SHP77 (cell line): ENCODE measurements at places on chromosomes 7 and 10.

- peak; percentile 21 for DNase-seq
These were observed 53.5 kb downstream of the SCIN start for GRCh38 chr7:12623885-12624498.

GRCh38 chr10:72257051-72257892 is 16.5 kb upstream of the DDIT4 start:
- DNase-seq, result no peak

DNA sequence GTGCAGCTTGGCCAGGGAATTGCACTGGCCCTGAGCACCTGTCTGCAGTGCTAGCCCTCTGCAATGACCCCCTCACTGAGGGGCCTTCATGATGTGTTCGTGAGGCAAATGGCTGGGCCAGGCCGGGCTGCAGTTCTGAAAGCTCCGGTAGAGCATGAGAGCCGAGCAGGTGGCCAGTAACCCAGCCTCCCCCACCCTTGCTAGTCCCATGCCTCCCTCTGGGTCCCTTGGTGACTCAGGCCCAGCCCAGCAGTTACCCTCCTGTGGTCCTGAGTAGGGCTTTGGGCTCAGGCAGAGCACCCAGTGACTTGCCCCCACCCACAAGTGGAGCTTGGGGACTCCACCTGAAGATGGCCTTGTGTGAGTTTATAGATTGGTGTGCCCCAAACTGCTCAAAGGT is 16.1 kb upstream of the CSGALNACT2 start:
- DNase-seq, result no peak

DNA sequence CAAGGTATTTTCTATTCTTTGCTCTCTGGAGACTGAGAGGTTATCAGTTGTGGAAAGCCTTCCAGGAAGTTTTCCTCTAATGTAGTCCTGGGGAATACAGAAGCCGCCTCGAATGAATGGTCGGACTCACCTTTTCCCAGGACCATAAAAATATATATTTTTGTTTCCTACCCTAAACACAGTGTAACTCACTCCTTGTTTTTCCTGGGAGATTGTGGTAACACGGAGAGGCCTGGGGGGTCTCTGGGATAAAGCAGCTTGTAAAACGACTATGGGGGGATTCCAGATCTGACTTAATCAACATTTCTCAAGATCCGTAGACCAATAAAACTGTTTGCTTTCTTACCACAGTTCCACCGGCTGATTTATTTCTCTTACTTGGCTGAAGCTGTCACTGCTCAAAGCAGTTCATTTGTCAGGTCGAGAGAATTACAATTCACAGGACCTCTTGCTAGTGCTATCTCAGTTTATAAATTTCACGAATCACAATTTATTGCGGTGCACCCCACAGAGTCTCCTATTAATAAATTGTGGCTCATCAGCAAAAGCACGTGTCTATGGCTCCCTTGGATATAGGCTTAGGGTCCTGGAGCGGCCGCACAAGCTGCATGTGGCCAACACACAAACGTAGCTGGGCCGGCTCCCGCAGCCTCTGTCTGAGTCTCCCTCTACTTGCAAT is 176.3 kb upstream of the BMPER start:
- no peak for DNase-seq

- DNase-seq, result no peak
These were observed 162.5 kb upstream of the HPS1 start for GRCh38 chr10:98609265-98609664.

- DNase-seq, result no peak
These were observed 130.1 kb downstream of the MALRD1 start for GRCh38 chr10:19178675-19179074.

GRCh38 chr7:67786021-67786420 is 789.4 kb downstream of the TYW1 start:
- DNase-seq, result no peak

DNA sequence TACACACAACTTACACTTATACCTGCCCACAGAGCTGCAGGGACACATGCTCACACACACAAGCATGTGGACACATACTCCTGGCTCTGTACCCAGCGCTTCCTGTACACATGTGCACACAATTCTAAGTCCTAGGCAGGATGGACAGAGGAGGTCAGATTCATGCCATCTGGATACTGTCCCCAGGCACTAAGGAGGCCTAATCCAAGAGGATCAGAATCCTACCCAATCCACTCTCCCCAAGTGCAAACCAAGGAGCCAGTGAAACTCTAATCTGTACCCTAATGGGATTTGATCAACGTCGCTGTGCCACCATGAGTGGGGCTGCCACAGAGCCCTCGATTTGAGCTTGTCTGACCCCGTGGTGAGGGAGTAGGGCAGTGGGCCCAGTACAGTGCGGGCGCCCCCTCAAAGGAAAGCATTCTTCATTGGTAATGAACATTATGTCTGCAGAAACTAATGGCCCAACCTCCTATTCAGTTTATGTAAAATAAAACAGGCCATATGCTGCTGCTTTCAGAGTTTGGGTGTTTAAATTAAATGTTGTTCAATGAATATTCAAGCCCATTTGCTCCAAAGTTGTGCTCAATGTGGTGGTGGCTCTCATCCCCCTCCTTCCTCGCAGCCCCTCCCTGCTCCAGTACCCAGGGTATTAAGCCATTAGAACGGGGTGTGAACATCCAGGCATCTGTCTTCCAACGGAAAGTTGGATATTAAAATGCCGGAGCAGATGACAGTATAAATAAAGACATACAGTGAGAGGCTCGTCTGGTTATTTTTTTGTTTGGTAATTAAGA is 26.4 kb downstream of the RPS24 start:
- no peak for DNase-seq

DNA sequence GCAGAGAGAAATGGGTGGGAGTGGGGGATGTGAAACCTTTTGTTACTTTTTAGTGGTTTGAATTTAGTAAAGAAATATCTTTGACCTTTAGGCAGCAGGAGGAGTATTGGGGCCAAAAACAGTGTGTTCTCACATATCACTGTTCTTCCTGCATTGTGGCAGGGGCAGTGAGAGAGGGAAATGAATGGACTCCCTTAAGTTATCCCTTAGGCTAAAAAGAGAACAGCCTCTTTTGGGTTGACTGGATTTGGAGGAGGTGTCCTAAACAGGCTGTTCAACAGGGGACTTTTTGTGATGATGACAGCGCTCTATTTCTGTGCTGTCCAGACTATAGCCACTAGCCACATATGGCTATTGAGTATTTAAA is 22.3 kb downstream of the ZNF775 start:
- DNase-seq, result no peak

GRCh38 chr7:22728401-22729029 is 1.5 kb downstream of the IL6 start:
- no peak for DNase-seq

DNA sequence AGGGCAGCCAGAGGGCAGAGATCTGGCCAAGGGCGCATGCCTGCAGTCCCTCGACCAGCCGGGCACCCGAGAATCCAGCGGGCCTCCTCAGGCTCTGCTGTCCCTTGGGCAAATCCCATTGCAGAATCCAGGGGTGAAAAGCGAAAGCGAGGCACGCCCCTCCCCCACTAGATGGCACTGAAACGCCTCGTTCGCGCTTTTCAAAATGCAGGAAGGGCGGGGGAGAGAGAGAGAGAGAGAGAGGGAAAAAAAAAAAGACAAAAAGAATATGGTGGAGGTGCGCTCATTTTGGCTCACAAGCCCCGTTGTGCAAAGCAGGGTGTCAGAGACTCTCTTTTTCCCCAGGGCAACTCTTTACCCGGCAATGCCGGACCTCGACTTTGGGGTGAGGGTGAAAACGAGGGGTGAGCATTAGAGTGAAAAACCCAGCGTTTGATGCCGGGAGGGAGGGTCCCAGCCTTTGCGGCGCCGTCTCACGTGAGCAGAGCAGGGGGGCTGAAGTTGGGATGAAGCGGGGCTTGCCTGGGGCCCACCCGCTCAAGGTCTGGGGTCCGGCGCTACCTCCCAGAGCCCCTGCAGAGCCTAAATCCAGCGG is 2.5 kb upstream of the TMEM178B start:
- DNase-seq, result peak; percentile 81

- peak; percentile 32 for DNase-seq
These were observed 334 bp downstream of the ZNF800 start for GRCh38 chr7:127392182-127392565.

DNA sequence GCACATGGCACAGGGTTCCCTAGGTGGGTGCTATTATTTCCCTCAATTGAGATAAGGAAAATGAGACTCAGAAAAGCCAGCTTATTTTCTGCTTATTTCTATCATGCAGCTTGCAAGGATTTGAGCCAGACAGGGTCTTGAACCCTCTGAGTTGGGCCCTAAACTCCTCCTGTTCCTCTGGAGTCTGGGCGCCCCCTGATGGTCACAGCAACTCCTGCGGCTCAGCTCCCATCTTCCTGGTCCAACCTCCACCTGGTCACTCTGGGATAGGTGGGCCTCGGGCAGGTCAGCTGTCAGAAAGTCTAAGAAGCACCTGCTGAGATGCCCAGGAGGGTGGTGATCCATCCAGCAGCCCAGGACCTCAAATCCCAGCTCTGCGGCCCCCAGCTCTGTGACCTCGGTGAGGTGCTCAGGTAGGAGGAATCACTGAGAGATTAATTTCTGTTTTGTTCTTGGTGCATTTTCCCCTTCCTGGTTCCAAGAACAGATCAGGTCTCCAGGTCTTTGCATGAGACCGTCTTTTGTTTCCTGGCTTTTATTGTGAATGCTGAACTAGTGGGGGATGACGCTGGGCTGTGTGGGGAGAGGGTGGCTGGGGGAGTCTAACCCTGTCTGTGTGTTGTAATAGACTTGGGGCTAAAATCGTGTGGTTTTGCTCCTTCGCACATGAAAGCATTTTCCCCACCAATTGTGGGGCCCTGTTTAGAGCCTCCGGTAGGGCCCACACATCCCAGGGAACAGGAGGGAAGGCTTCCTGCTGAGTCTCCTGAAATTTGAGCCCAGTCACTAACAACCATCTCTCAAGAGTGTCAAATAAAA is 32.8 kb downstream of the TMEM130 start:
- peak; percentile 22 for DNase-seq

DNA sequence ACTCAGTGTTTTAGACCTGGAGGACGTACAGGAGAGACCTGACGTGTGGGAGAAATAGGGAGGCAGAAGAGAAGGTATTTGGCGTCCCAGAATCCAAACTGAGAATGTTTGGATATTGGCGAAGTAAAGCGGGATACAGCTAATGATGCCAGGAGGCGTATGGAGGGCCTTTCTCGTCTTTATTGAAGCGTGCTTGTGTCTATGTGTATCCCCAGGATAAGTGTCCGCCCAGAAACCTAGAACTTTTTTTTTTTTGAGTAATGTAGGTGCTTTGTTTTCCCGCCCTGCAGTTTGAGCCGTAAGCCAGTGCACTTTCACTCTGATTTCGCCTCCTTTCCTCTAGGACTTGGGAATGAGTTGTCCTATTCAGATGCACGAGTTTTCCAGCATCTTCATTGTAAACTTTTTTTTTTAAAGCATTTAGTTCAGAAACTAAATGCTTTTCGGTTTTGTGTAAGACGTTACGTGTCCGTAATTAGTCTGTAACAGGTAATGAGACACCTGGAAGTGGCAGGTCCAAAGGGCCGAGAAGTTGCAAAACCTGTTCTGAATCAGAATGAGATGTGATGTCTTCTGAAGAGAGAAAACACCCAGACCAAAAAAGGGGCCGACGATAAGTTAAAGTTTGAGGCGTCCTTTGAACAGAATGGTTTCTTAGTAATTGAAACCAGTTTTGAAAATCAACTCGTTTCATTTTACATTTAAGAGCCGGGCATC is 746 bp downstream of the ARL5B start:
- no peak for DNase-seq

DNA sequence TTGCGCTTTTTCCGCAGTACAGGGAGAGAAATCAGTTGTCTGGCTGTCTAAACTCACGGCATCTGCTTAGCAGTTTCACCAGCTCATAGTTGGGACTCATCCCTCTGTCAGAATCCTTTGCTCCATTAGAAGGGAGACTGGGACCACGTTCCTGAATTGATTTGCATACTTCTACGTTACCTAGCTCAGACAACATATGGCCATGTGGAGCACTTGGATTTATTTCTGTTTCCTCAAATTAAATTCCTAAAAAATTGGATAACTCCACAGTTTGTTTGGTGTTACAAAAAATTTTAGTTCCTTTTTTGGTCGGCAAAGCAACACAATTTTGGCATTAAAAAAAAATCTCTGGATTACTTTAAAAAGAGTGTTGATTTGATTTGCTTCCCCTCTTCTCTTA is 614.0 kb downstream of the AUTS2 start:
- no peak for DNase-seq

GRCh38 chr7:138338361-138338760 is 121.7 kb upstream of the TRIM24 start:
- DNase-seq, result peak; percentile 62

DNA sequence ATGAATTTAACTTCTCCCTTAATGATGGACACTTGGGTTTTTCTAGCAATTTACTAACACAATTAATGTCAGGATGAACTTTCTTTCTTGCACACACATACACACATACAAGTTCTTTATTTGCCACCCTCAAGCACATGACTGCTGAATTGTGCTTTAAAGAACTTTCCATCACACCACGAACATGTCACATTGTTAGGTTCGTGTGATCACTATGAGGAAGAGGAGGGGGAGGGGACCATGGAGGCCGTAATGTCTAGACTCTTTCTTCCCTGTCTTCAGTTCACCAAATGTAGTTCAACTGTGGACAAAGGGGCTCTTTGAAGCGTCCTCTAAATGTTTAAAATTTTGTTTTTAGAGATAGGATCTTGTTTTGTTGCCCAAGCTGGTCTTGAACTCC is 31.0 kb downstream of the NUP42 start:
- no peak for DNase-seq

DNA sequence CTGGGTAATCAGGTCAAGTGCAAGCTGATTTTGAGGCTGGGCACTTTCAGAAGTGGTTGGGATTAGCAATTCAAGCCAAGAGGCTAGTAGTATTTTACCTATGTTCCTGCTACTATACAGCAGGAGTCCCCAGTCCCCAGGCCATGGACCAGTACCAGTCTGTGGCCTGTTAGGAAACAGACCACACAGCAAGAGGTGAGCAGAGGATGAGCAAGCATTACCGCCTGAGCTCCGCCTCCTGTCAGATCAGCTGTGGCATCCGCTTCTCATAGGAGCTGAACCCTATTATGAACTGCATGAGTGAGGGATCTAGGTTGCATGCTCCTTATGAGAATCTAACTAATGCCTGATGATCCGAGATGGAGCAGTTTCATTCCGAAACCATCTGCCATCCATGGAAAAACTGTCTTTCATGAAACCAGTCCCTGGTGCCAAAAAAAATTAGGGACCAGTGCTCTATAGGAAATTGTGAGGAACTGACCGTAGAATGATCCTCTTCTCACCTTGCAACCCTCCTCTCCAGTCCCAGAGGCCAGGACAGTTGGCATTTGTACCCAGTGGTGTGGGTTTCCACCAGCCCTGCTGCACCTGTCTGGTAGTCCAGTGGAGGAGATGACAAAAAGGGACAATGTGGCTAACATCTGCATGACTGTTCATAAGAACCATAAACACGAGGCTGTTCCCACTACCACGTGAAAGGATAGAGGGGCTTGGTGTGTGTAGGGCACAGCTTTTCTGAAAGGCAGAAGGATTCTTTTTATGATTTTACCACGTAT is 172.5 kb downstream of the KIAA1217 start:
- no peak for DNase-seq

- no peak for DNase-seq
These were observed 185.1 kb downstream of the ARL4A start for GRCh38 chr7:12872487-12872886.

DNA sequence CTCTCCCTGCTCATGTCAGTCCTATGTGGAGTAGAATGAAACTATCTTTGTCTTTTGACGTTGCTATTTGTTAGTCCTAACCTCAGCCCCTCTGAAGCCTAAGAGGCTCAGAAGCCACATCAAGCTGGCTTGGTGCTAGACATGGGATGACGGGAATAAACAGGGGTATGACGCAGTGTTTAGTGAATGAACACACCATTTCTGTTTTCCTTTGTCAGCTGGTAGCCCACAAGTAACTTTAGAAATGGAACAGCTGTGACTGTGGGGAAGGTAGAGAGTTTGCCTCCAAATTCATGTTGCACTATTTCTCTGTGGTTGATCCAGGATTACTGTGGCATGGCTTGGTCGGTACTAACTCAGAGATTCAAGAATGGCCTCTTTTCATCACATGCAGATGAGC is 31.3 kb downstream of the COX15 start:
- no peak for DNase-seq
